ENCODE measurements at places on chromosomes 6 and 20.

GRCh38 chr20:24441661-24442060, 27.8 kb upstream of the SYNDIG1 start:
- DNase-seq: no peak

DNA sequence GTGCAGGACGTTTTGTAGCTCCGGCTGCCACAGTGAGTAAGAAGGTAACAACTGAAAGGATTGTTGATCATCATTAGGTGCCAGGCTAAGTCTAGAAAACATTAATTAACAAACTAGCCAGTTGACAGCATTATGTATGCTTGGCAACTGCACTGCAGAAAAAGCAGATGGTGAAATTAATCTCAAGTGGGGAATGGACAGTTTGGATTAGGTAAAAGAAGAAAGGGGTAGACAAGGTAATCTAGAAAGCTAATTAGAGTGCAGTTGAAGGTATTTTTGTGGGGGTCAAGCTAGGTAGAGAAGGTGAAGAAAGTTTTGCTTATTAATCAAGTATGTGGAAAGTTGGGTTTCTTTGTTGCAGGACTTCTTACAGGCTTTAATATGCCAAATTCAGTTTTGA, 69.7 kb upstream of the HINT3 start:
- DNase-seq: no peak

DNA sequence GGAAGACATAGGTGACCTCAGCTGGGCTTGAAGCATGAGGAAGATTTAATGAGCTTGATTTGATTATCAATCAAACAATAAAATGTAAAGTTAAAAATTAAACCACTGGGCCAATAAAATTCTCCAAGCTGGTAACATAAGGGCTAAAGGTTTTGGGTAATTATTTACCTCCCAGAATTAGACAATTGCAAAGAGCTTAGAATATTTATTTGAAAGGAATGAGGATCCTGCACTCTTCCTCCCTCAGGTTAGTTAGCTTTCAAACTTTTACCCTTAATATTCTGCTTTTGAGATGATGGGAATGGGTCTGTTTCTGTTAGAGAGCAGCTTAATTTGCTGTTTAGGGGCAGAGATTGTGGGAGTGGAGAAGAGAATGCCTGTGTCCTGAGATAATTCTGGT, at the start of gene SLC17A4:
Gene SLC17A4, plus strand, starts transcription at position 208 of the 400 bp plus-strand sequence. CDS start 7,221 bp downstream, outside the sequence.
- no peak for DNase-seq

- no peak for DNase-seq
Measured at GRCh38 chr20:23195636-23196035, 109.5 kb upstream of the CD93 start.

DNA sequence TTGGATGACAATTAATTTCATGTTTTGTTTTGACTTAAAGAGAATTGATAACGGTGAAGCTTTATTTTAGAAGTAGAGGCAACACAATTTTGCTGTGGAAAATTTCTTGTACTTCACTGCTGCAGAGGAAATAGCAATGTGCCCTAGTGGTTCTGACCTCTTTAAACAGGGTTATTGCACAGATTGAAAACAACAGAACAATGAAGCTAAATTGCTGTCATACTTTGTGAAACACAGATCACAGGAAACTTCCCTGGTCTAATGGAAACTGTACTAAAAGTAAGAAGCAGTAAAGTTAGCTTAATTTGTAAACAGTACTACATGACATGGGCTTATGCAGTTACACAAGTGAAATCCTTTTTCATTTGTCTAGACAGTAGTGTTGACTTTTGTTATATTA, 31.3 kb downstream of the OR2A4 start:
- peak; percentile 37 for DNase-seq

GRCh38 chr20:40691566-40692239, 2.7 kb upstream of the MAFB start:
- DNase-seq: no peak

DNA sequence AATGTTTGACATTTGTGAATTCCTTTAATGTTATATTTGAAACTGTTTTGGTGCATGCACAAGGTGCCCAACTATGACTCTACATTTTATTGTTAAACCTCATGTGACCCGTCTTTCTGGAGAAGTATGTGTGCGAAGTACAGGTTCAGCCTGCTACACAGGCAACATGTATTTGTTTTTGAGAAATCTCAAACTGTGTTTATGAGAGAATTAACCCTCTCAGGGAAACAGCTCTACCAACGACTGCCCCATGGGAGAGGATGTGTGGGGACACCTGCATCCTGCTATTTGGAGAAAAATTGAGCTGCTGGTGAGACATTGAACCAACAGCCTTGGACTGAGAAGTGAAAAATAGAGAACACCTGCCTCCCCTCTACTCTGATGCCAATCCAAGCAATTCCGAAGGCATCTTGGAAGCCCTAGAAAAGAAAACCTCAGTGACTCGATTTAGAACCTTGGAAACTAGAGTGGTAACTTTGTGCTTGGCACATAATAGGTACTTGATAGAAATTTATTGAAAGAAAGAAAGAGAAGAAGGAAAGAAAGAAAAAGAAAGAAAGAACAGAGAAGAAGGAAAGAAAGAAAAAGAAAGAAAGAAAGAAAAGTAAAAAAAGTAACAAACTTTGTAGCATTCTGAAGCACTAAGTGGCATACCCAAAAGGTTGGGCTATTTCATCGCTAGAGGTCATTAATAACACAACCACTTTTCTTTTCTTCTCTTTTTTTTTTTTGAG, 2.9 kb upstream of the AKAP12 start:
- no peak for DNase-seq

DNA sequence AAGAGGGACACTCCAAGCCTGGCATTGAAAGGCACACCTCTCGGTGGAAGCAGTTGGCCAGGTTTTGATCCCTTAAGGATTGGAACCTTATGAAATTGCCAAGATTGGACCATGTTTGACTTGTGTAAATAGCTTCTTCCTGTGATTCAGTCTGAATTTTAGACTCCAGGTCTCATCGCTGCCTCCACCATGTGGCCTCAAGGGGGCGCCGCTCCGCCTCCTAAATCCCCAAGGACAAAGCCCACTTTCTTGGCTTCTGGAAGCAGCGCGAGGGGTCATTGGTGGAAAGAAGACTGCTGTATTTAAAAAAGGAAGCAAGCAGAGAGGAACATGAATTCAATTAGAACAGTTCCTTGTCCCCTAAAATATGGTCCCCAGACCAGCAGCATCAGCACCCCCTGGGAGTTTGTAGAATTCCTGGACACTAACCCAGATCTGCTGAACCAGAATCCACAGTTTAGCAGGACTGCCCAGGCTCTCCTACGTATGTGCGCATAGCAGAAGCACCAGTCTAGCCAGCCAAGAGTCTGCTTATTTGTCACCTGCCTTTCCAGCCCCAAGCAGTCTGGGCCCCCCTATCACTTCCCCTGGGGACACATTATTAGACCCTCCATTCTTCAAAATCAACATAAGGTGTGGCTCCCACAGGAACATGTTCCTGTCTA, 108.5 kb downstream of the LY86 start:
- peak; percentile 70 for DNase-seq

DNA sequence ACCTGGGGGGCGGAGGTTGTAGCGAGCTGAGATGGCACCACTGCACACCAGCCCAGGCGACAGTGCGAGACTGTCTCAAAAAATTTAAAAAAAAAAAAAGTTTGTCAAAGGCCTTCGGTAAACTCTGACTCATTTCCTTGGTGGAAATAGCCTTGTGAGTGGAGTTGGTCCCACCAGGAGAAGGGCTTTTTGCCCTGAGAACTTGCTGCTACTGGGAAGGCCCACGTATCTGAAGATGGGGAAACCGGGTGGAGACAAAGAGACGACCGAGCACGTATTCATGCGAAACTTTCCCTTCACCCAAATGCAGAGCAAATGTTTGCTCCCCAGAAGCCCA, 51.7 kb downstream of the SLC22A23 start:
- no peak for DNase-seq

- DNase-seq: no peak
Measured at GRCh38 chr6:34359418-34360158, 32.9 kb downstream of the NUDT3 start.

DNA sequence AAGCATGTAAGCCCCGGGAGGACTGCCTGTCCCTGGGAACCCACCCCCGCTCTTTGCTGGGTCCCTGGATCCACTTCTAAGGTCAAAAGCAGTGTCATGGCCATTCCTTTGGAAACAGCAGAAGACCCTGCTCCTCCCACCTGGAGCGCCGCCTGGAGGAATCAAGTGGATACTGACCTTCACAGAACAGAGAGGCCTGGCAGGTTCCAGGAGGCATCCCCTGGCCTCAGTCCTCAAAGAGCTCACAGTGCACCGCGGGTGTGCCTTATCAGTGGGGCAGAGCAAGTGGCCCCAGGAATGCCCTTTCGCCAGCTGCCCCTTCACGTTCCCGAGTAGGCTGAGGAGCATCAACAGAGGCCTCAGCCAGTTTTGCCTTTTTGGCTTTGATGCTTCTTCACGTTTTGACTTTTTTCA, 11.1 kb upstream of the SLC4A11 start:
- DNase-seq: no peak

GRCh38 chr6:160137130-160137988, 15.7 kb downstream of the SLC22A1 start:
- no peak for DNase-seq

- no peak for DNase-seq
Measured at GRCh38 chr6:150641398-150642139, 41.9 kb downstream of the PLEKHG1 start.

- DNase-seq: no peak
Measured at GRCh38 chr6:144594585-144594984, 309.4 kb downstream of the UTRN start.

DNA sequence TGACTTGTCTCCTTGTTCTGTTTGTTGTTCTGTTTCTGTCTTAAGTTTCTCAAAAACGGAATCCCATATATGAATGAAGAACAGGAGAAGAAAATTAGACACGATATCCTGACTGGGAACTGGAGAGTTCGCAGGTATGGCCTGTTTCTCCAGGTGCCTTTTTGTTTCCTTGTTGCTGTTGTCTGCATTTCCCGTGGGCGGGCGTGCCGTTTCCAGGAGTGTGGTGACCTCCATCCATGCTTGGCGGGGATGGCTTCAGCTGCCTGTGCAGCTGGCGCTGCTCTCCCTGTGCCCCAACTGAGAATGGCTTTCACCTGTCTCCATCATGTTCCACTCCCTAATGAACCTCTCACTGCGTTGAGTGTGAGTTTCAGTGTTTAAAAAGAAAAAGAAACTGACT, 4.4 kb downstream of the PNLDC1 start:
- DNase-seq: no peak

All from cardiac fibroblast (primary cell).